ENCODE measurements at places on chromosomes 3 and 15.
A peak's percentile ranks its signal among the peaks of the same experiment; 100 is the strongest.

GRCh38 chr3:173770011-173770410 is 372.5 kb downstream of the NLGN1 start:
- no peak for DNase-seq

- no peak for DNase-seq
These were observed 593 bp downstream of the TMOD2 start for GRCh38 chr15:51751697-51752683.

DNA sequence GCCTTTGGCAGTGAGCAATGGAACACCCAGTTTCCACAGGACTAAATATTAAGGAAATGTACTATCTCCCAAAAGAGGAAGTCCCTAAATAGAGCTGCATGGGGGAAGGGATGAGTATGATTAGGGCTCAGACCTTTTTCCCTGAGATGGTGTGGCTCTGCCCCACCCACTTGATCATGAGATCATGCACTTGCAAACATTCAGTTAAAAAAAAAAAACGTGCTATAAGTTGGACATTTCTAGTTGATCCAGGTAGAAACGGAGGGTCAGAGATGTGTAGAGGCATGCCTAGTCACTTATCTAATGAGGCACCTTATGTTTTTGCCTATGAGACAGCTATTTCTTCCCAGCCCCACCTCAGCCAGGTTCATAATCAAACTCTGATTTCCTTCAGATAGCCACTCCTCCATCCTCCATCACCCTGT is 24.5 kb upstream of the SSR3 start:
- no peak for DNase-seq

GRCh38 chr3:14570089-14570488 is 29.9 kb upstream of the GRIP2 start:
- no peak for DNase-seq

DNA sequence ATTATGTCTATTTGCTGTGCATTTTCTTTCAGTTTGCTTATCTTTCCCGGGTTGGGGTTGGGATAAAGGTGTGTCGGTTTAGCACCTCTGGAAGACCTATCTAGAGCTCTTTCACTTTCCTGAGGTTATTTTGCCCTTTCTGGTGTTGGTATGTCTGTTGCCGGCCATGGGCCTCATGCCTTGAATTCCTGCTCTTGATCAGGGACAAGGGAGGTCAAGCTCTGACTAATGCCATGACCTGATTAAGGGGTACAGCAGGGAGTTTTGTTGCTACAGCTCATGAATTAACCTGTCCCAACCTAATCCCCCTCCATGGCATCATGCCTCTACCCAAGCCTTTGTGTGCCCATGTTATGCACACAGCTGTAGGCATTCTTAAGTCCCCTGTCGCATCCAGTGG is 70.5 kb upstream of the GOLGA6B start:
- DNase-seq = no peak

DNA sequence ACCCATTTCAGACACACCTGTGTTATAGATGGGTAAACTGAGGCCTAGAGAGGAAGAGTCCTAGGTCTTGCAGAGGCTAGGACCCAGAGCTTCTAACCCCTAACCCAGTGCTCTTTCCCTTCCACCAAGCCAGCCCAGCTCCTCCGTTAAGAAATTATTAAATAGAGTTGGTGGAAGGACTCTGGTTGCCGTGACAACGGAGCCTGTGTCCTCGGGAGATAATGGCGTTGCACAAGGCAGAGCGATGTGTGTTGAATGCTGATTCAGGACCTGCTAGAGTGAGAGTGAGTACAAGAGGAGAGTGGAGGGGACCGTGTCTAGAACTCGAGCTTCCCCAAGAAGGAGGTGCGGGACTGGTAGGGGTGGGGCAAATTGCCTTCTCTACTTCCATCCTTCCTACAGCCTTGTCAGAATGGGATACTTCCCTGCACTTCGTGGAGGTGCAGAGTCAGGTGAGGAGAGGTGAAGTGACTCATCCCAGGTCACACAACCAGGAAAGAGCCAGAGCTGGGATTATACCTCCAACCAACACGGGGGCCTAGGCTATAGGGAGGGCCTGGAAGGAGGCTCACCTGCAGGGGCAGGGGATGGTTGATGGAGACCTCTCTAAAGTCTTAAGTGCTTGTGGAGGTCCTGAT is 8.6 kb downstream of the SLC6A1 start:
- no peak for DNase-seq

- no peak for DNase-seq
These were observed 22.4 kb upstream of the EIF4A2 start for GRCh38 chr3:186760897-186761447.

DNA sequence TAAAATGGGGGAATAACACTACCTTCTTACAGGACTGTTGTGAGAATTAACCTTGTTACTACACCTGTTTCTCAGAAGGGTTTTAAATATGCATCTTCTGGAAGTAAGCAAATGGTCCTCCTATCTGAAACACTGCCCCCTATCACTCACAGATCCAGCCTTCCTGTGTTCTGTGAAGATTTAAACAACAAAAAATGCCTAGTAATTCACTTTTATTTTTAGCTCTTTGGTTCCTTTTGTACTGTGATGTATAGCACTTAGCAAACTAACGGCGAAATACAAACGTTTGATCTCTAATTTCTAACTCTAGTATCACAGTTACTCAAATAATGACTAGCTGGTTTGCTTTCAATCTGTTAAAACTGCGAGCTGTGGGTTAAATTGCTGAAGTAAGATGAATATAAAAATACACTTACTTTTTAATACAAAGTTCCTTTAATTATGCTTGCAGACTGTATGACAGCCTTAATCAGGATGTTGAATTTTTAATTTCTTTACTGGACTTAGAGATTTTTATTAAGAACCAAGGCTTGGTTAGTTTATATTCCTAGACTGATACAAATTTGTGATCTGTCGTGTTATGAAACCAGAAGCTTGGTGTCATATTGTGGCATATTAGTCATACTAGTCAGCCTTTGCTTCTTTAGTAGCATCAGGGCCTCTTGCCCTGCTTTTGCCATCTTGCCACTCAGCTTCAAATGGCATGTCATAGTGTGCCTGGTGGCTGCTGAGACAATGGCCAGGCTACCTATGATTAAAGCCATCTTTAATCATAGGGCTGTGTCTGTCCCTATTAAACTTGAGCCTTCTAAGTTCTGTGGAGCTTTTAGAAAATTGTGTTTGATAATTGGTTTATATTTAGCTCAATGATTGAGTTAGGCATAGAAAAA is 9.2 kb downstream of the EIF3J start:
- peak; percentile 15 for DNase-seq

GRCh38 chr15:72288796-72289596 is 16.6 kb upstream of the PARP6 start:
- no peak for DNase-seq

DNA sequence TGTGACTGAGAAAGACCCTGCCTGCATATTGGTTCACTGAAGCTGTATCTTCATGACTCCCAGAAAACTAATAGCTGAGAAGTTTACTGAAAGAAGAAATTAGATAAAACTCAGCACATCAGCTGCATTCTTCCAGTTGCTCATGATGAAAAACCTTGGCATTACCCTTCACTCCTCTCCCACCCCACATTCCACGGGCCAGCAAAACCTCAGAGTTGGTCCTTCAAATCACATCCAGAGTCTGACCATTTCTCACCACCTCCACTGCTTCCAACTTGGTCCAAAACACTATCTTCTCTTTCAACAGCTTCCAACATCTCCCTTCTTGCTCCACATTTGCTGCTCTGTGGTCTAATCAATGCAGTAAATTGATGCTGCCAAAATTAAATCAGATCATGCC is 97.1 kb downstream of the CD47 start:
- no peak for DNase-seq

DNA sequence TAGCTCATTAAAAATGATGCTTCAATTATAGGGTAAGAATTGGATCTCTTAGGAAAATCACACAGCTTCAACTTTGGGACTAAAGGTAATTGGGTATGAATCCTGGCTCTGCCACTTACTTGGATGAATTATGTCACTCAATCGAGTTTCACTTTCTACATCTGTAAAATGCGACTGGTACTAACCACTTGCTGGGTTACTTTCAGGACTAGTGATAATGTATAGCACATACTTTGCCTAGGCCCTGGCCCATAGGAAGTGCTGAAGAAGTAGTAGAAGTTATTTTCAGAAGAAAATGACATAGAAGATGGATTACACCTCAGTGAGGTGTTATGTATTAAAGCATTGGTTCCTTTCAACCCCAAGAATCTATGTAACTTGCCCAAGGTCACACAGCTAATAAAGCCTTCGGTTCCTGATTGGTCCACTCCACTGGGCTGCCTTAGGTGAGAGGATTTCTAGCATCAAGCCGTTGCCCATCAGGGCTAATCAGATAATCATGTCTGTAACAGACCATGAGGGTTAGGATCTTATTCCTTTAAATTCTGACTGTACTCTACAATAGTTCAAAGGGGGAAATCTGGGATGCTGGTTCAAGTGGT is 29.4 kb upstream of the AP4E1 start:
- DNase-seq = no peak

- no peak for DNase-seq
These were observed 123.4 kb downstream of the CHSY1 start for GRCh38 chr15:101128221-101129015.

DNA sequence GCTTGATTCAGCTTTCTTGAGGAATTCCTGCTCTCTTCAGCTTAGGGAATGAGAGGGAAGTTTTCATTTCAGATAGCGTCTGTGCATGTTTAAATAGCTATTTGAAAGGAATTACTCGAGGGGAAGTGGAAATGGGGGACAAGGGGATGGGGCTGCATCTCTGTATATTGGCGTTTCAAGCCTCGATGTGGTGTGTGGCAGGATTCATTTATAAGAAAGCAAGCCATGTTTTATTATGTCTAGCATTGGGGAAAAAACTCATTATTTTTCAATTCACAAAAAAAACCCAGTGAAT is 1.0 kb downstream of the ATP2C1 start:
- DNase-seq = no peak

GRCh38 chr3:43620831-43621655 is 768 bp downstream of the ANO10 start:
- DNase-seq = no peak

DNA sequence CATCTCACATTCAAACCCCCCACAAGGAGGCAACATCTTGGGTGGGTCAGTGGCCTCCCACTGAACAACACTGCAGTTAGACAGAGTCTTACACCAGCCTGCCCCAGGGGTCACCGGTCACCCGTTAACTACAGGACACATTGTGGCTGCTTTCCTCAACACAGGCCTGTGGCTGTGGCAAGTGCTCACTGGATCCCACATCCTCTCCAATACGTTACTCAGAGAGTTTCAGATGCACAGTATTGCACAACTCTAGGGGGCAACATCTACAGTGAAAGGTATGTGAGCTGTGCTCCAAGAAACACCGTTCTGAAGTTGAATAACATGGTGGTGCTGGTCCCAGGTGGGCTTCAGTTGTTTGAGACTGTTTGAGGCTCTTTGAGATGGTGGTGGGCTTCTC is 41.0 kb downstream of the CTDSPL start:
- no peak for DNase-seq

DNA sequence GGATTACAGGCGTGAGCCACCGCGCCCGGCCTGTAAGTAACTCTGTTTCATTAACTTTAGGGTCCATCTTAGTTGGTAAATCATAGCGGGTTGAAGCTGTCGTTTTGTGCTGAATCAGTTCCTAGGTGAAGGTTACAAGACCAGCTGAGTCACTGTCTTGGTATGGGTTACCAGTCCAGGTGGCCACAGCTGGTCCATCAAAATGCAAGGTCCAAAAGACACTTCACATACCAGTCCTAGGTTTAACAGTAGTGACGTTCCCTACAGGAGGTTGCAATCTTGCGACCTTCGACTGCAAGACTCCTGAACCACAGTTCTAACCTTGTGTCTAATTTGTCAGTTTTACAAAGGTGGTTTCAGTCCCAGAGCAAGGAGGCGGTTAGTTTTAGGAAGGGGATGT is 160.1 kb upstream of the ATP10A start:
- no peak for DNase-seq

GRCh38 chr3:12663401-12663935 is 449 bp downstream of the RAF1 start:
- DNase-seq = no peak

DNA sequence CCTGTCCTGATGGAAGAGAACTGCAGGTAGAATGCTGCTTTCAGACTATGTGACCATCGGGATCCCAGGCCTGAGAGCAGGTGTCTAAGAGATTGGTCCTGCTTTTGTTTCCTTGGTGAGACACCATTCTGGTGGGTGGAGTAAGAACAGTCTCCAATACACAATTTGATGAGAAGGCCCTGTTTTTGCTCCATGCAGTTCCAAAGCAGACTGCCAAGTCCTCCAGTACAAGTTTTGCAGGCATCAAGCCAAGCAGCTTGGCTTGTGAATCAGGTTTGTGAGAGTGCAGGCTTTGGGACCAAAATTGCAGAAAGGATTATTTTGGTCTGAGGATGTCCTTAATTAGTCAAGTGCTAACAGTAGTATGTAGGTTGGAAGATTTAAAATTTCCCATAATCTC is 381.6 kb downstream of the FOXP1 start:
- DNase-seq = no peak

- DNase-seq = no peak
These were observed 838.1 kb upstream of the SEMA6D start for GRCh38 chr15:46879032-46879770.

DNA sequence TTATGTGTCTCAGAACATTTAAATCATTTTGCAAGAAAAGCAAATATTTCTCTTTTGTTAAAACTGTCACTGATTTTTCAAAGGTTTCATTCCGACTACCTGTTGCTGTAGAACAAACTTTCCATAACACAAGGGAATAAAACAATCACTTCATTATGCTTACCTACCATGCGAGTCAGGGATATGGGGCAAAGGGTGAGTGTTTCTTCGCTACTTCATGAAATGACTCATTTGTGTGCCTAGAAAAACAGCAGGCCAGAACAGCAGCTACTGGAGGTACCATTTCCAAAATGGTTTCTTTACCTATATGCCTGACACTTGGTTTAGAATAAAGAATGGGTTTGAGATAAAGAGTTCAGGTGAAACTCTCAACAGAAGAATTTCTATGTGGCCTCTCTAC is 712.5 kb downstream of the PLOD2 start:
- no peak for DNase-seq

DNA sequence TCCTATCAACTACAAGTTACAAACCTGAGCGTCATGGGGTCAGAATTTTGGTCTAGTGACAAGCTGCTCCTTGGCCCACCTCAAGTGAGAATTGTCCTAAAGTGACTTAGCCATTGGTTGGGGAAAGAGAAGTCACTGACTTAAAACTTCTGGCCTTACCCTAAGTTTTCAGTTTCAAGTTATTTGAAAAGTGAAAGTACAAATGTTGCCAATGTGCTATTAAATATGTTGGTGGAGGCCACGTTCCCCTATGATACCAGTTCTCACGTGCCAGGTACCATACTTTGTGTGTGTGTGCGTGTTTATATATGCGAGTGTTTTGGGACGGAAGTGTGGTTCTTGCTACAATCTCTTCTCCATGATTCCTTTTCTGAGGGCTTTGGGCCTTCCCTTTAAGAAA is 22.6 kb upstream of the RASGRP1 start:
- no peak for DNase-seq
